ENCODE measurements at places on chromosomes 2 and 18.

DNA sequence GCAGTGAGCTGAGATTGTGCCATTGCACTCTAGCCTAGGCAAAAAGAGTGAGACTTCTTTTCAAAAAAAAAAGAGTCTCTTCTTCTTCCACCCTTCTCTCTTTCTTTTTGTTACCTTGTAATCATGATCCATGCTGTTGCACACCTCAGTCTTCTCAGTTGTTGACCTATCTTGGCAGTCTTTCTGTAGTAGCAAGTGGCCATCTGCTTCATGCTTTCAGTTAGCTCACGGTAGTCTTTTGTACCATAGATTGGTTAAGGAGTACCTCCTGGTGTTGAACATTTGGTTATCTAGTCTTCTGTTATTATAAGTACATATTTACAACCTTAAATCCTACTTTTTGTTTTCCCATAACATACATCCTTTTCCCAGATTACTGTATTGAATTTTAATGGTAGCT, 3.1 kb downstream of the GORASP2 start:
- DNase-seq, result no peak

DNA sequence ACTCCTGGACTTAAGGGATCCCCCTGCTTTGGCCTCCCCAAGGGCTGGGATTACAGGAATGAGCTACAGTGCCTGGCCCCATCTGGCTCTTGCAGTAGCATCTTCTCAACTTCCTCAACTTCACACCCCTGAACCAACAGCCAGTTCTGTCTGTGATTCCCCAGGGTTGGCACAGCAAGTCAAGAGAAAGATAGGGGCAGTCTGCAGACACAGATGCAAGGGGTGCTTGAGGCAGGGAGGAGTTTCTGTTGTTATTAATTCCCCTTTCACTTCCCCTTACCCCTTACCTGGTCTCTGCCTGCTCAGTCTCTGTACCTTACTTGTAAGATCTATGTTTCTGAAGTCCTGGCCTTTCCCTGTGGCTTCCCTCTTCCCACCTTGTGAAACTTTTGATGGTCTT, 54.1 kb upstream of the MEX3C start:
- DNase-seq, result no peak

GRCh38 chr2:46263347-46263746, 33.9 kb upstream of the EPAS1 start:
- DNase-seq, result no peak

DNA sequence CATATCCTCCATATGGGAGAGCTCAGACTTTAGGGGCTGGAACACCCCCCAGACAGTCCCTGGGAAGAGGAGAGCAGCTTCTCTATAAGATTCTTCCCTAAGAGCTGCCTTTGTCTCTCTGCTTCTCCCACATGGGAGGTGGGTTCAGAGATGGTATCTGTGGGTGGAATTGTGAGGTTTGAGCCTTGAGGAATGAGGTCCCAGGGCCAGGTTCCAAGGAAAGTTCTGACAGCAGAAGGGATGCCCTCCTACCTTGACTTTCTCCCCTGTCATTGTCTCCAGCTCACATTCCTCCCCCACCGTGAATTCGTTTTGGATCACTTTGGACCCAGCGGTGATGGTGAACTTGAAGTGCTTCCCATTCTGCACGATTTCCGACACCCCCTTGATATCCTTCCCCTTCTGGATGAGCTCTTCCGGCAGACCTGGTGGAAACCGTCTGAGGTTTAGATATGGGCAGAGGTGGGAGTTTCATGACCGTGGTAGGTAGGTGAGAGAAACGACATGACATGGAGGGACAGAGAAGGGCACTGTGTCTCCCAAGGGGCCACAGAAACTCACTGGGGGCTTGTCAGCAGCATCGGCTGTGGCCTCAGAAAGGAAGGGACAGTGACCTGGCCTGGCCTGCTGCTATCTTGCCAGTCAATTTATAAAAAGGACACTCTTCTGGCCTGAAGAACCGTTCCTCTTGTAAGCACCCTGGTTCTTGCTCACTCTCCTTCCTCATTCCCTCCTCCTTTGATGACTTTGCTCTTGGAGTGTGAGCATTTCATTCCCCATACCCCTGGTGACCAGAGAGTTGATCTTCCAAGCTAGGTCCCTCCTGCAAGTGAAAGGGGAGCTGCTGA, 1.7 kb downstream of the FABP1 start:
- DNase-seq, result no peak
